ENCODE measurements at places on chromosomes 7 and 10. TPM values are rescaled to one million over a fixed set of nuclear protein-coding genes. Genes with fewer than 3 reads are reported as not detected.

The ITIH5 gene
- 0.51 TPM for total RNA-seq

The REPIN1 gene
- total RNA-seq = 83.9 TPM

The HOGA1 gene
- 0.85 TPM for total RNA-seq

The RASA4B gene
- total RNA-seq = 10.1 TPM

The DLX5 gene
- not detected for total RNA-seq

DNA sequence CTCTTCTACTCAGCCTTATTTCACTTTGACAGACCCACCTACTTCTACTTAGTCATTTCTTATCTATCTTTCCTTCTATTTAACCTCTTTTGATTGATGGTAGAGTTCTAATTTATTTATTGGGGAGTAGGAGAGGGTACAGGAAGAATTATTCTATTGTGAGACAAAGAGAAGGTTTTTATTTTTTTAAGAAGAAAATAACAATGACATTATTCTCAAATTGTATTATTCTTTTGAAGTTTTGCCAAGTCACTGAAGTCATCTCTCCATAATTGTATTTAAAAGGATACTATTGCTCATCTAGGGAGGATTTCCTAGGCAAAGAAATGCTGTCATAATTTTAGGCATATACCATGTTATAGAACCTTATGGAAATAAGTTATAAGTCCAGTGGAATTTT lies 52.7 kb downstream of the ITGB8 start:
- DNase-seq = peak; percentile 38

GRCh38 chr10:132461103-132461682 lies 64.2 kb downstream of the PWWP2B start:
- no peak for DNase-seq

DNA sequence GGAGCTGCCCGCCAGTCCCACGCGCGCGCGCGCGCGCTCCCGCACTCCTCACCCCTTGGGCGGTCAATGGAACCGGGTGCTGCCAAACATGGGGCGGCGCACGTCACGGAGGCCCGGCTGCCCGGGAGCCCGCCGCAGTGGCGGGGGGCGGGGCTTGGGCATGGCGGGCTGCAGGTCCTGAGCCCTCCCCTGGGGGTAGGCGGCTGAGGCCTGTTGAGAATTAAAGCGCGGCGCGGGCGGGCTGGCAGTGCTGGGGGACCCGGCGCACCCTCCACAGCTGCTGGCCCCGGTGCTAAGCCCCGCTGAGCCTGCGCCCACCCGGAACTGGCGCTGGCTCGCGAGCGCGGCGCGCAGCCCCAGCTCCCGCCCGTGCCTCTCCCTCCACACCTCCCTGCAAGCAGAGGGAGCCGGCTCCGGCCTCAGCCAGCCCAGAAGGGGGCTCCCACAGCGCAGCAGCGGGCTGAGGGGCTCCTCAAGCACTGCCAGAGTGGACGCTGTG lies 634.2 kb downstream of the ANKRD7 start:
- no peak for DNase-seq

DNA sequence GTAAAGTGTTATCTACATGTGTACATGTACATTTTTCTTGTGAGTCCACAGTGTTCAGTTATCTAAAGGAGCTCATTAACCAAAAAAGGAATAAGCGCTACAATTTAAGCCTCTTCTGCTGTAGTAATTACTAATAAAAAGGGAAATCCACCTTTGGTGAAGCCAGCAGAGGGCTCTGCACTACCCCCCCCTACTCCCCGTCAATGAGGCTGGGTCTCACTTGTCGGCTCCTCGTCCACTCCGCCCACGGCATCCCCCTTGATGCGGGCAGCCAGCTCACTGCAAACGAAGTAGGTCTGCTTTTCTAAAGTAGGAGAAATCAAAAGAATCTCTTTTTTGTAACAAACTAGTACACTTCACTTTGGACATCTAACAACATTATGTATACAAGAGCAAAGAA lies 4.7 kb upstream of the WASHC2A start:
- peak; percentile 4 for DNase-seq

DNA sequence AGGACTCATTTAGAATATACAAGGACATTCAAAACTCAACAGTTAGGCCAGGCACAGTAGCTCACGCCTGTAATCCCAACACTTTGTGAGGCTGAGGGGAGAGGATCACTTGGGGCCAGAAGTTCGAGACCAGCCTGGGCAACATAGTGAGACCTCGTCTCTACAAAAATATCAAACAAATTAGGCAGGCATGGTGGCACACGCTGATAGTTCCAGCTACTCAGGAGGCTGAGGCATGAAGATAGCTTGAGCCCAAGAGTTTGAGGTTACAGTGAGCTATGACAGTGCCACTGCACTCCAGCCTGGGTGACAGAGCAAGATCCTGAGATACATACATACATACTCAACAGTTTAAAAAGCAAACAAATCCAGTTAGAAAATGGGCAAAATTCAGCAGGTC lies 44.9 kb downstream of the GNA12 start:
- DNase-seq = no peak

DNA sequence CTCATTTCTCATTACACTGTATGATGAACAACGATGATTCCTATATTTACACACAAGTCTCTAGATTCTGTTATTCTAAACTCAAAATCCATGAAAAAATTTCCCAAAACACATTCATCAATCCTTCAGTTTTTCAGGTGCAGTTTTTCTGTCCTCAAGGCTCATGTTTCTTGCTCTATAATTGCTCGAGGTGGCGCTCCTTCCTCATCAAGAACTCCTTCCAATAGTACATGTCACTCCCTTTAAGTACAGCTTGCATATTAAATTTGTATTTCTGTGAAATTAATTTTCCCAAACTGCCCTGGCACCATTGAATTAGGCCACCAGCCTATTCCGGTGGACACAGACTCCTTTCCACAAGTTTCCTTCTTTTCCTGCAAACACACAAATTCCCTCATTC lies 188.7 kb upstream of the MINDY3 start:
- DNase-seq = no peak

DNA sequence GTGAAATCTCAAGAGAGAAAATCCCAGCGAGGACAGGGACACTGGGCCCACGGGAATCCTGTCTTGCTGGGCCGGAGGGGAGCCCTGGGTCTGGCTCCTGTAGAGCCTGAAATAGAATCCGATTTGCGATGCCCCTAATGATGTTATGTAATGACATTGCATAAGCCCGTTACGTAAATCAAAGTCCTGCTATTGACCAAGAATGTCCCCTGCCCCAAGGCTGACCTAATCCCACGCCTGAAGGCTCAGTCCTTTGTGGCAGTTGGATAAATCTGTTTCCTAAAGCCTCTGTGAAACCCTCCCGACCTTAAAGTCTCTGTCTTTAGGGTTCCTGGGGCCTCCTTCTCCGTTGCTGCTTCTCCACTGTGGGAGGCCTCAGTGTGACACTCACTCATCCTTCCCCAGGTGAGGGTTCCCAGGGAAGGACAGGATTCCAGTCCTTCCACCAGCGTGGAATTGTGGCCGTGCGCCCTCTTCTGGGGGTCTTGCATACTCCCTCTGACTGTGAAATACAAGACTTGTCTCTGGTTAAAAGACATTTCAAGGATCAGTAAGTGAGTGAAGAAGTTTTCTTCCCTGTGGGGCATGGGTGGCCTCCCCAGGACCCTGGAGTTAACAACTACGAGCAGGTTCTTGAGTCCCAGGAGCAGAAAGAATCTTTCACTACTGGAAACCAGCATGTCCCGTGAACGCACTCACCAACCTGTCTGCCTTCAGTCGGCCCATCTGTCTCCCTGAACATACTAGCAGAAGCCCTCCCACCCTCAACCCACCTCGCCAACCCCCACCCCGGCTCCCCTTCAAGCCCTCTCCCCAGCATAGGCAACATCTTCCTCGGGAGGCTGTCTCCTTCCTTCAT lies 19.8 kb downstream of the ZNF467 start:
- peak; percentile 71 for DNase-seq

DNA sequence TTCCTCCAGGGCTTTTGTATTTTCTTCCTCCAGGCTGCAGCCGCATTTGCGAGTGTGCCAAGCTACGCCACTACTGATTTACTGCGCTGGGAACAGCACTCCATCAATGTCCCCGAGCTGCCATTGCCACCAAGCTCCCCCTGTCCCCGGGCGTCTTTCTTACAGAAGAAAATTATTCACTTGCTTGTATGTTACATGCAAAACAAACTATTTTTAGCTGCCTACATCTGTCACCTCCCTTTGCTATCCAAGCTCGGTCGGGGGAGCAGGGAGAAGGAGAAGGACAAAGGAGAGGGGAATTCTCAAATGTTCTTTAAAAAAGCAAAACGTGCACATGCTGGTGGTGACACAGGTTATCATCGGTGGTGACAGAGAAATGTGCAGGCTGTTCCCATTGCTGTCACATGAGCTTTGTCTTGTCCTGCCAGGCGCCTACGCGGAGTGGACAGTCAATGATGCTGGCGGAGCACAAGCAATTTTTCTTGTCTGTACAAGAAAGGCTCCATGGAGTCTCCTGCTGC lies 93.1 kb downstream of the ADARB2 start:
- DNase-seq = no peak

GRCh38 chr7:110889335-110889734 lies 201.6 kb upstream of the LRRN3 start:
- no peak for DNase-seq

DNA sequence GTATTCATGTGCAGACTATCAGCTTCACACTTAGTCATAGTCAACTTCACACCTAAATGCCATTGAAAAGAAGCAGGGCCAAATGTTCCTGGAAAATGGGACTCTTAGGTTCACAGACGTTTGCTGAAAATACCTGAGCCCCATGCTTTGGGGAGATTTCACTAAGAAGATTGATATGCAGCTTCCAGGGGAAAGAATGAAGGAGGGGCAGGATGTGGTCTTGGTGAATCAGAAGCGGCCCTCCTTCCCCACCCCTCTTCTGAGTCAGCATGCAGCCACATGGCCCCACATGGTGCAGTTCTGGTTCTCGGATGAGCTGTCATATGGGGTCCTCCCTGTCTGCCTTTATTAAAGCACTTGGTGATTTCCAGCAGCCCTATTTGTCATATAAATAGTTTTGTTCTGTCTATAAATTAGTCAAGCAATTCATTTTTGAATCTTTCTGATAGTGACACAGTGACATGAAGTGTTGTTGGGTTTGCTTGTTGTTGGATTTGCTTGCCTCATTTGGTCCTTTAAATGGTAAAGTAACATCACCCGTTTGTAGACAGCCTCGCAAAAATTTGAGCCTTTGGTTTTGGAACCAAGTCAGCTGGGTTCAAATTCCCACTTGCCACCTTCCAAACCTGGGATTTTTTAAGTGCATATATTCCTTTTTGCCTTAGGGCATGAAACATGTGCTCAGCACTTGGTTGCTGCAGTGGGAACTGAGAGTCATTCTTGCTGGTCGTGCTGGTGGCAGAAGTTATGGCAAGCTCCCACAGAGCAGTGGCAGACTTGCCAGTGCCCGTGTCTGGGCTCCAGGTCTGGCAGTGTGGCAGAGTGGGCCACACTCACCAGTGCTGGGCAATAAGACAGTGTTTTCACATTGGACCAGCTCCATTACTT lies 68.1 kb upstream of the CDK6 start:
- peak; percentile 43 for DNase-seq

- DNase-seq = no peak
These were observed 507 bp downstream of the SAR1A start for GRCh38 chr10:70169649-70170364.

DNA sequence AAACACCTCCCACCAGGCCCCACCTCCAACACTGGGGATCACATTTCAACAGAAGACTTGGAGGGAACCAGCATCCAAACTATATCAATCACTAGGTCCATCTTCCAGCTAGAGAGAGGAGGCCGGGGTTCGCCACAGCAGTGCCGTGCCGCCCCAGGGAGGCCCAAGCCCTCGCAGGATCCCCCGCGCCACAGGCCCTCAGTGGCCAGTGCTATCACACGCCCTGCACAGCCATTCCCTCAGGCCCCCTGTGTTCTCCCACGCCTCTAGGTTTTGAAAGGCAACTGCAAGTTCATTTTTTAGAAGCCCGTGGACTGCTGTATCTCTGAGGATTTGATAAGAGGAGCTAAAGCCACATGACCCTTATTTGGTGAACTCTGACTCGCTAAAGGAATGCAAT lies 136.4 kb downstream of the OAT start:
- no peak for DNase-seq

GRCh38 chr7:33400214-33400538 lies 270.8 kb downstream of the BBS9 start:
- DNase-seq = no peak

GRCh38 chr10:61890430-61890829 lies 11.1 kb upstream of the ARID5B start:
- DNase-seq = no peak

DNA sequence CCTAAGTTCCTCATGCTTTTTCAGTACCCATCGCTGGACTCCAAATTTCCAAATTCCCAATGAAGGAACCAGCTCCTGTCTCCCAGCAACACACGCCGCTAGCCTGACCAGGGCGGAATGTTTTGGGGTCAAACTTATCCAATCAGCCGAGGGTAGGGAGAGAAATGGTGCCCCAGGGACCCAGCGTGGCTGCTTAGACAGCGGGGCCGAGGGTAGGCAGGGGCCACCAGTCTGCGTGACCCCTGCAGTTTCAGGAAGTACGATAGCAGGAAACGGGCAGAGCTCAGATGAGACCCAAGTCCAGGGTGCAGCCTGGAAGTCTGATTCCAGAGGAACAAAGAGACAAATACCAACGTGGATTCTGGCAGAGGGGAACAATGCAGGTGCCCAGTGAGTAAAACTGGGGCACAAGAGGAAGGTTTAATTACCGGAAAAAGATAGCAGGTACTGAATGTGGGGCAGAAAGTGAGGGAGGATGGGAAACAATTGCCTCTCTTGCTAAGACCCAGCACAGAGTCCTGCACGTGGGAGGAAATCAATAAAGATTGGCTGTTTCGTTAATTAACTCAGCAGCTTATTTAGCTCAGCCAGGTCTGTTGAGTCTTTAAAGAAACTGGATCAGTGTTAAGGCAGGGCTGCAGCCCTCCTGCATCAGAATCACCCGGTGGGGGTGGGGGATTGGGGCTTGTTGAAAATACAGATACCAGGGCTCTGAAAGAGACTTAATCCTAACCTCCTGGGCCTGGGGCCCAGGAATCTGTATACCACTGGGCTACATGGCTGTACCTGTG lies 50.4 kb upstream of the NFE2L3 start:
- peak; percentile 44 for DNase-seq

DNA sequence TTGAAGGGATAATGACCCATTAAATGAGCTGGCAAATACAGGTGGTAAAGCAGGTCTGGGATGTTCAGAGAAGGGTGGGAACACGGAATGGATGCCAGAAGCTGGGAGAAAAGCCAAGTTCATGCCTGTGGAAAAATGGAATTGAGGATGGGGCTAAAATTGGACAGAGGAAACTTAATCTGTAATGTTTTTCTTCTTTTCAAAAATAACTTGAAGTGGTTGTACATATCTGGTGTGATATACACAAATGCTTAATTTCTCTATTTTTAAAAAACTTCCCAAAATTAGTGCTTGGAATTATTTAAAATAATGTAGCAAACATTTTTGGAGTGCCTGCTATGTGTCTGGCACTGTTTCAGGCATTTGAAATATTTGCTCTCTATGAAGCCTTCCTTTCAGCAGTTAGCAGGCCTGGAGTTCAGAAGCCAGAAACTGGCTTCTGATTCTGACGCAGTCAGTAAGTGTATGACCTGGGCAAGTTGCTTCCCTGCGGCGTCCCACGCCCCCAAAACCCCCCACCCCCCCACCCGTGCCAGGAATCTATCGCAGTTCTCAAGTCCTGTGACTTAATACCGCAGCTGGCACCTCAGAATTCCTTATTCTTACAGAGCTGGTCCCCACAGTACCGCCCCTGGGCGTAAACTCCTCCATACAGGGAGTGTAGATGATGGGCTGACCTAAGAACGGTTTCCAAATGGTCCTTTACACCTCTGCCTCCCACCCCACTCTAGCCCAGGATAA lies 828 bp upstream of the MALSU1 start:
- DNase-seq = no peak

All from dermis blood vessel endothelial cell (primary cell).